ENCODE measurements at places on chromosomes 12 and 14.

- DNase-seq = no peak
Observed at GRCh38 chr12:106868982-106869700, 86.6 kb upstream of the TMEM263 start.

GRCh38 chr12:93990832-93991803, 157.3 kb upstream of the PLXNC1 start:
- no peak for DNase-seq

GRCh38 chr12:116066381-116067230, 210.9 kb downstream of the MED13L start:
- DNase-seq = peak; percentile 32

GRCh38 chr12:88371416-88372183, 208.7 kb downstream of the KITLG start:
- no peak for DNase-seq

GRCh38 chr12:93164103-93164880, 213.4 kb upstream of the NUDT4 start:
- no peak for DNase-seq

- no peak for DNase-seq
Observed at GRCh38 chr14:76724651-76725550, 36.4 kb upstream of the VASH1 start.

- no peak for DNase-seq
Observed at GRCh38 chr12:62320054-62320453, 59.9 kb downstream of the USP15 start.

- no peak for DNase-seq
Observed at GRCh38 chr12:57451233-57451778, 3.8 kb upstream of the INHBE start.

GRCh38 chr12:122363782-122364181, 58.7 kb downstream of the CLIP1 start:
- DNase-seq = no peak

DNA sequence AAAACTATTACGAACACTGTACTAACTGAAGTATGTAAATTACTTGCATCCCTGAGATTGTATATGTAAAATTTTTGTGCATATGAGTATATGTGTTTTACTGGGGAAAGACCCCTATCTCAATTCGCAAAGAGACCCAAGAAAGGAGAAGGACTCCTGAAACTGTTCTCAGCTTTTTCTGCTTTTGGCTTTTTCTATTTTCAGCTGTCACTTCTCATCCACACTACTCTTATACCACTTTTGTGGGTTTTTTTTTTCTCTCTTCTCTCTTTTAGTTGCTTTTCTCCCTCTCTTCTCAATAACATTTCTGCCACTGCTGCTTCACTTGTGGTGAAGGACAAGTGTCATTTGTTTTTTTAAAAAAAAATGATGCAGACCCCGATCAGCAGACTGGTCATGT, 39.8 kb downstream of the NIN start:
- DNase-seq = no peak

DNA sequence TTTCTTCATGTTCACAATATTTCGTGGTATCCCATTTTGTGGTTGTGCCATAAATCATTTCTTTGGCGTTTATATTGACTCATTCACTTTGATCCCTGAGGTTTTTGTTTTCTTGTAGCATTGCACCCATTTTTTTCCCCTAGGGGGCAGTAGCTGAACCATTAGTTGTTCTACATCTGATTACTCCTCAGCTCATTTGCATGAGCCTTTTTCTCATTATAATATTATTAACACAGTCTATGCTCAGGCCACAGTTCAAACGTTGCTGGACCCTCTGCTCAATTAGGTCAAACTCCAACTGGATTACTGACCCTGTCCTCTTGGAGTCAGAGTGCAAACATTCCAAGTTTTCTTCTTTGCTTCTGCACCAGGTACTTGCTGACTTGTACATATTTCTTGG, 475.4 kb upstream of the SEL1L start:
- no peak for DNase-seq

GRCh38 chr12:130650131-130650530, 66.0 kb downstream of the RIMBP2 start:
- DNase-seq = no peak

GRCh38 chr12:113062502-113063395, 6.2 kb downstream of the DTX1 start:
- no peak for DNase-seq

DNA sequence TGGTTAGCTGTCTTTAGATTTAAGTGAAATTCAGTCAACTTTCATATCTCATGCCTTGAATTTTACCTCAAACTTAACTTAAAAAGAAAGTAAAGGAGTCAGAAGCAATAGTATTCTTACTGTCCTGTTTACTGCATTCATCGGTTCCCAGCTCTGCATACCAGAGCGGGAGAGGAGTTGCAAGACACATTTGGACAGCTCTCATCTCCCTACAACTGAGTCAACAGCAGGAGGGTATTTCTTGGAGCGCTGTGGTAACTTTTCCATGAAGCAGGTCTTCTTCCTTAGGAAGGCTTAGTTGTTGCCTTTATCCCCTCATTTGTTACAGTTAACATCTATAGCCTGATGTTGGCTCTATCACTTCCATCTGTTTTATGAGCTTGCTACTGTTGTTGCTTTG, 65.1 kb downstream of the TRMT5 start:
- no peak for DNase-seq

- DNase-seq = peak; percentile 20
Observed at GRCh38 chr12:64609536-64610078, 688 bp upstream of the RASSF3 start.

DNA sequence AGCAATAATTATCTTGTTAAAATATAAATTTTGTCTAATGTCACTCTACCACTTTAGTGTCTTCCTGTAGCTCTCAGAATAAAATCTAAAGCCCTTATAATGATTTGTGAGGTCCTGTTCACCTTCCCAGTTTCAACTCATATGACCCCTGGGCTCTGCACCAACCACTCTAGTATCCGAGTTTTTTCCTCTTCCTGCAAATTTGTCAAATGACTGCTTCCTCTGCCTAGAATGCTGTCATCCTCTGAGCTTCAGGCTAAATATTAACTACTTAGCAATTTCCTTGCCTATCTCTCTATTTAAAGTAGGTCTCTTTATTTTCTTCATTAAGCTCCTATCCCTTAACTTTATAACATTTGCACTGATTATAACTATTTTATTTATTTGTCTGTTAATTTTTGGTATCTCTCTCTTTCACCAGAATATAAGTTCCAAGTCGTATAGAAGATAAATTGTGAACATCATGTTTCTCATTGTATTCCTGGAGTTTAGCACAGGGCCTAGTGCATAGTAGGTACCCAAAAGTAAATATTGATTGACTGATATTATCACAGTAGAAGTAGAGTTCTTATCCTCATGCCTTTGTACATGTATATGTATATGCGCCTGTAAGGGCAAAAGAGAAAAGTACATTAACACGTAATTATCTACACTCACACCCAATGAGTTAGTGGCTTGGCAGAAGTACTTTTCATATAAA, 196.0 kb downstream of the BCAT1 start:
- no peak for DNase-seq

DNA sequence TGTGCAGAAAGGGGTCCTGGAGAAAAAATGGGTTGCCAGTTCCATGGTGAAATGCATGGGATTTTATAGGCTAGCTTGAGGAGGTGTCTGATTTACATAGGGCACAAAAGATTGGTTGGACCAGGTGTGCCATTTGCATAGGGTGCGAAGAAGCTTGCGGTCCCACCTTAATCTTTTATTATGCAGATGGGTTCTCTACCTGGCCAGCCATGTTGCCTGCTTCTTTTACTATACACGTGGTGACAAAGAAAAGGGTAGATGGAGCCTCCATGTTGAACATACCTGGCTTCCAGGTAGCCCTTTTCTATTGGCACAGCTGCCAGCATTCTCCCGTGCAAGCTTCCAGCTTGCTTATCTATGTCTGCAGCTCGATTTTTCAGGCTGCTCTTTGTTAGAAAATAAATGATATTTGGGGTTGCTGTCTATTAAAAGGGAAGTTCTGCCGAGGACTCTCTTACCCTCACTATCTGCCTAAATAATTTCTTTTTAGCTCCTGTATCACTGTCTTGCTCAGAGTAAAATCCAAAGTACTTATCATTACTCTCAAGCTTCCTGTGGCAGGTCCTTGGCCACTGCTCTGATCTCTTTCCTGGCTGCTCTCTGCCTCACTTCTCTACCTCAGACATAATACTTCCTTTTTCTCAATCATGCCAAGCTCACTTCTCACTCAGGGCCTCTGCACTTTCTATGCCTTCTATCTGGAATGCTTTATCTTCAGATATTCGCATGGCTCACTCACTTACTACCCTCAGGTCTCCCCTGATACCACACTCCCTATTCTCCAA, 216.0 kb upstream of the DAAM1 start:
- no peak for DNase-seq

GRCh38 chr14:85728476-85729065, 198.6 kb downstream of the FLRT2 start:
- no peak for DNase-seq

DNA sequence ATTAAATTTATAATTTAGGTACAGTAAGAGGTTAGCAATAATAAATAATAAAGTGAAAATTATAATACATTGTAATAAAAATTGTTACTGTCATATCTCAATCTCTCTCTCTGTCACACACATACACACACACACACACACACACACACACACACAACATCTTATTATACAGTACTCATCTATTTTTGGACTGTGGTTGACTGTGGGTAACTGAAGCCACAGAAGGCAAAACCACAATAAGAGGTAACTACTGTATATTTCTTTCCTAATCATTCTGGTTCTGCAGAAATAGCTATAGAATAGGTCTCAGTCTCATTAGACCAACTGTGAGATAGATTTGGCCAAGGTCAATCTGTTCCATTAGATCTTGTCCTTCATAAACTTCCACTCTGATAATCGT, 33.1 kb upstream of the PTPRO start:
- DNase-seq = no peak

GRCh38 chr12:111438481-111438880, 32.8 kb downstream of the SH2B3 start:
- peak; percentile 64 for DNase-seq

- DNase-seq = no peak
Observed at GRCh38 chr12:122961531-122962329, 4.5 kb downstream of the ABCB9 start.
